ENCODE measurements at places on chromosomes 12 and 14. TPM values are rescaled to one million over a fixed set of nuclear protein-coding genes. Genes with fewer than 3 reads are reported as not detected.

GRIP1 gene
- 19.5 TPM for total RNA-seq

IPO4 gene
- 114 TPM for total RNA-seq

DNA sequence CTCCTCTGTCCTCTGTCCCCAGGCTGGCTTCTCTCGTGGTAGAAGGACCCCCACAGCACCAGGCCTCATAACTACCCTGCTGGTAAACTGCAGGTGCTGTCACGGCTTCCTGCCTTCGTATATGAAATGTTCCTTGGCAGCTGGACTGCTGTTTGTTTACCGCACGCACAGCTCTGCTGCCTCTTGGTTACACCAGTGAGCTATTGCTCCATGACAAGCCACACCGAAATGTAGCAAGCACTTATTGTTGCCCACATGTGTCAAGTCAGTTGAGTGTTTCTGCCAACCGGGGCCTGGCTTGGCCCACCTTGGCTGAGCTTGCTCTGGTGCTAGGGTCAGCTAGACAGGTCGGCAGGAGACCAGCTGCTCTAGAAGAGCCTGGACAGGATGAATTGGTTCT lies 21.7 kb upstream of the TCL1B start:
- DNase-seq: no peak

GRCh38 chr12:20596061-20596460 lies 99.1 kb upstream of the SLCO1C1 start:
- no peak for DNase-seq

GRCh38 chr12:26271024-26271423 lies 75.7 kb downstream of the SSPN start:
- no peak for DNase-seq

ABHD12B gene
- 42.4 TPM for total RNA-seq

DNA sequence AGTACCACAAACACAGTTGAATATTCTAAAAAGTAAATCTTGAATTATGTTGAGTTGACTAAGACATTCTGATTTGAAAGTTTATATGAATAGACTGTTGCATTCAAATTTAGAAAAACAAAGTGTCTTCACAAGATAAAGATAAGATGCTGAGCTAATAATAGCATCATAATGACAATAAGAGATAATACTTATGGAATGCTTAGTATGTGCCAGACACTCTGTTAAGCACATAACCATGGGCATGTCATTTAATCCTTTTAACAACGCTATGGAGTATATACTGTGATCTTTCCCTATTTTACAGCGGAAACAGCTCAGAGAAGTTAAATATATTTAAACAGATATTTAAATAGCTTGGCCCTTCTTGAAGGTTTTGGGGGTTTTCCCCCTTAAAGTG lies 163.4 kb downstream of the SRGAP1 start:
- no peak for DNase-seq

- no peak for DNase-seq
Measured at GRCh38 chr14:69152902-69153151, at the start of gene DCAF5. Gene DCAF5, minus strand, starts transcription at chr14:69153119. Its CDS starts 141 bp downstream, at chr14:69152978.

- DNase-seq: no peak
Measured at GRCh38 chr12:26188127-26188526, 7.2 kb upstream of the SSPN start.

LTA4H gene
- total RNA-seq: 144 TPM

GRCh38 chr14:24921903-24922302 lies 128.0 kb downstream of the STXBP6 start:
- no peak for DNase-seq

DNA sequence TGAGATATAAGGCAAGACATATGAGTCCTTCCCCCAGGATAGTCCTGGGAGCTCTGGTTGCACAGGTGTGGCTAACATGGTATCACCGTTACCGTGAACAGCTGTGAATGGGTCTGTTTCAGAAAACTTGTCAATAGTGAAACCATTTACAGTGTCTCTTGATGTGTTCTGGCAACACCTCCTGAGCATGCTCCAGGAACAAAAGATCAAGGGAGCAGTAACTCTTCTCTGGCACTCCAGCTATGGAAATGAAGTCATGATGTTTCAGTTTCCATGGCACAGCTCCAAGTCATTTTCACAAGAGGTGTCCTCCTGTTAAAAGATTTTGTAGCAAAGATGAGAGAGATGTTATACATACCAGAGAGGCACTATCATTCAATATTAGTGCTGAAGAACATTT lies 253.7 kb downstream of the SNAPC1 start:
- DNase-seq: no peak

GRCh38 chr12:105090361-105090760 lies 6.1 kb upstream of the ALDH1L2 start:
- DNase-seq: peak; percentile 70

SIRT4 gene
- total RNA-seq: 2.1 TPM

- no peak for DNase-seq
Measured at GRCh38 chr12:100031836-100032235, 47.1 kb upstream of the ANKS1B start.

ADAMTS20 gene
- total RNA-seq: 2.1 TPM

RNF212B gene
- 0.39 TPM for total RNA-seq

CDH24 gene
- 16.9 TPM for total RNA-seq

KCNC2 gene
- not detected for total RNA-seq

PRH2 gene
- not detected for total RNA-seq

GRCh38 chr14:64598404-64598803 lies 48.6 kb downstream of the PPP1R36 start:
- DNase-seq: no peak

DNA sequence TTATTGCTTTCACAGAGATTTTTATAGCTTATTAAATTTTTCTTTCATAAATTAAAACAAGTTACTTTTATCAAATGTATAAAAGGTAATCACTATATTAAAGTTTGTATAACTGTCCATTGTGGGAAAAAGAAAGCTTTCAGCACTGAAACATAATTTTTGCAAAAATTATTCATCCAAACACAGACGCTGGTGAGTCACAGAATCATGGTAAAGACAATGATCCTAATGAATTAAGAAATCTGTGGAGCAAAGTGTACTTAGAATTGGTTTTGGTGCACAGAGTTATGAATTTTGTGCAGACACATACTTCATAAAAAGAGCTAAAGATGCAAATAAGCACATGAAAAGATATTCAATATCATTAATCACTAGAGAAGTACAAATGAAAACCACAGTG lies 31.7 kb upstream of the C2CD5 start:
- no peak for DNase-seq

Data from H9 (cell line).